ENCODE measurements at places on chromosomes 16 and 17.
A peak's percentile ranks its signal among the peaks of the same experiment; 100 is the strongest.

GRCh38 chr17:27778183-27778582, 22.1 kb downstream of the NOS2 start:
- DNase-seq: no peak

- DNase-seq: peak; percentile 28
Measured at GRCh38 chr16:2213817-2214718, 572 bp downstream of the PGP start.

GRCh38 chr17:39609416-39610025, 1.8 kb upstream of the NEUROD2 start:
- DNase-seq: no peak

DNA sequence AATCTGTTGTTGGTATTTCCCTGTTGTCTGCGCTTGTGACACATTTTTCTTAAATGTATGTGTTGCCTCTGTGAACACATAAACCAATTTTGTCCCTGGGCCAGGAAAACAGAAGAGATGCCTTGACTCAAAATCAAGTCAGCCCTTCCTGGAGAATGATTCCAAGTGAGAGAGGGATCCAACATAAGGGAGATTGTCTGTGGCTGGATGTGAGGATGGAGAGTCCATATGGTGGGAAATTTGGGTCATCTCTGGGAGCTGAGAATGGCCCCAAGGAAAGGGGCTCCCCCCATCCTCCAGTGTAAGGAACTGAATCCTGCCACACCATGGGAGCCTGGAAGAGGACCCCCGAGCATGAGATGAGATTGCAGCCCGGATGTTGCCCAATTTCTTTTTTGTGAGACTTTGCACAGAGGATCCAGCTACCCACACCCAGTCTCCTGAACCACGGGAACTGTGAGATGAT, 13.5 kb downstream of the CRYM start:
- DNase-seq: no peak

- DNase-seq: no peak
Measured at GRCh38 chr17:40284085-40284713, 3.5 kb upstream of the CDC6 start.

DNA sequence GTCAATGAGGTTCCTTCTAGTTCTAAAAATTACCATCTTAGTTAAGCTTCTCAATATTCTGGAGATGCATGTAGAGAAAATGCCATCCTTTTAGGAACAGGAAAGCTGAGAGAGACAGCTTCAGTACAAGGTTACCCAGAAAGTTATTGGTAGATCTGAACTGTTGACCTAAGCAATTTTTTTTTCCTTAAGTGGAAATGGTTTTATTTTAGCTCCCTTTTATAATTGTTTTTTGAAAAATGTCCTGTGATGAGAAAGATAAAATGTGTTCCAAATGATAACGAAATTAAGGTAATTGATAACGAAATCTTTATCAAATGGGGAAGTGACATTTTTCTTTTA, 8.2 kb downstream of the PSMD7 start:
- no peak for DNase-seq

DNA sequence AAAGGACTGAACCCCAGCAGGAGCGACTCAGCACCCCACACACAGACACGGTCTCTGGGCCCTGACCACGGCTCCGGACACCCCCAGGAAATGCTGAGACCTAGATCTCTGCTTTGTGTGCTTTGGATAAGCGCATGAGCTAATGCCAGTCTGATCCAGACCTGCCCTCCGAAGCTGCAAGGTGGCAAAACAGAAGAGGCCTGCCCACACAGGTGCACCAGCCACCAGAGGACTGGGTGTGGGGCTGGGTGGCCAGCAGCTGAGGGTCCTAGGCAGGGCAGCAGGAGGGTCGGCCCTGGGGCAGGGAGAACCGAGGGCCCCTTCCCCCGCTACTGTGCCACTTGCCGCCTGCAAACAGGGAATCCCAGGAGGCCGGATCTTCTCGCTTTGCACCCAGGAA, 30.7 kb upstream of the EIF1 start:
- no peak for DNase-seq

GRCh38 chr16:10077861-10078260, 104.4 kb downstream of the GRIN2A start:
- no peak for DNase-seq

DNA sequence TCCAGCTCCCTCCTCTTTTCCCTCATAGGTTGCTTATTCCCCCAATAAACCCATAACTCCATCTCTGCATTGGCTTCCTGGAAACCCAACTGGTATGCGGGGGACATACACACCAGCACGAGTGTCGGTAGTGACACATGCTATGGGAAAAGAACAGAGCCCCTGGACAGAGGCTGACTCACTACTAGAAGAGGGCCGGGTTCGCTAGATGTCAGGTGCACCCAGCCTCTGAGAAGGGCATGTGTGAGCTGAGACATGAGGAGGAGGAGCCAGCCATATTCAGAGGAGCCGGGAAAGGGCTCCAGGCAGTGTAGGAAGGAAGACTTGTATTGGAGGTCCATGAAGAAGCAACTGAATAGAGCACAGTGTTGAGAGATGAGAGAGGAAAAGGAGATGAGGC, 241.1 kb downstream of the SOX9 start:
- no peak for DNase-seq

DNA sequence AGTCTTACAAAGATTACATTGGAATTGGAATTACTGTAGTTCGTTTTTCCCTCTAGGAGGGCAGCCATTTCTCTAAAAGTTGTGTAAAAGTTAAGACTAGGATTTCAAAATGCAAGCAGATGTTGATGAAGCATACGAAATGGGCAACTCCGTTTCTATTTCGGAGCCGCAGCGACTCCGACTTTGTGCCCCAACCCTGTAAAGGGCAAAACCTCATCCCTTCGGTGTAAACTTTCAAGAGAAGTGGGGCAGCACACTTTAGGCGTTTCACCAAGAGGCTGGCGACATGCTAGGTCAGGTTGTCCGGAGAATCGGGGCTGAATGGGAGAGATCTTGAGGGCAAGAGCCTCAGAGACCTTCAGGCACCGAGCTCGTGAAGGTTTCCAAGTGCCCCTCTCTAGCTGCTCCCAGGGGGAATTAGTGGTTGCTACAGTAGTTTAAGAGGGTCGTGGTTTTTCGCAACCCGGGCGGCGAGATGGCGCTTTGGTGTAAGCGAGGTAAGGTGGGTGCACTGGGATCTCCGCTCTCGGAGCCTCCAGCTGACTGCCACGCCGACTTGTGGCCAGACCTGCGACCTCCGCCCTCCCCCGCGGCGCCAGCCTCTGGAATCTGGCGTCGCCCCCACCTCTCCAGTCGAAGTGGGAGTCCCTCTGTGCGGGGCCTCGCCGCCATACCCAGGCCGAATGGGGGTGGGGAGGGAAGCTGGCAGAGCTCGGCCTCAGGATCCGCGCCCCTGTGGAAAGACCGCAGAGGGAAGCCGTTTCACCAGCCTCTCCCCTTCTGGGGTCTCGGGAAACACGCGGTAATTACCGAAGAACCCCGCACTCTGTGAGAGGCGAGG, 1.0 kb upstream of the HEXIM2 start:
- DNase-seq: peak; percentile 42

GRCh38 chr17:69417545-69418483, 3.3 kb downstream of the MAP2K6 start:
- no peak for DNase-seq

GRCh38 chr16:58727796-58728568, 6.1 kb downstream of the GOT2 start:
- no peak for DNase-seq

DNA sequence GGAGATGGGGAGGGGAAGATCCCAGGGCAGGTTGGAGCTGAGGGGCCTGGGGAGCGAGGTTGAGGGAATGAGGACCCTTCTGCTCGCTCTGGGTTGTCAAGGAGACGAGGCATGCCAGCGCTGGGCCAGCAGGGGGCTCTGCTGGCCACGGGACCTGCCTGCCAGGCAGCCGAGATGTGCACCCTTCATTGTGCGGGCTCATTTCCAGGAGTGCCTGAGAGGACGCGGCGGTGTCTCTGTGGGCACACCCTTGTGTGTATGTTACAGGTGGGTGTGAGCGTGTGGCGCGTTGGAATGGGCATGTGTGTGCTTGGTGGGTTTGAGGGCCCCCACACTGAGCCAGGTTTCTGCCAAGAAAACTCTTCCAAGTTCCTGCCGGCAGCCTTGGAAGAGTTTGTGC, 15.9 kb downstream of the ARHGAP23 start:
- peak; percentile 46 for DNase-seq

- DNase-seq: no peak
Measured at GRCh38 chr16:65388592-65388991, 266.7 kb upstream of the CDH11 start.

Measured in CD4-positive, CD25-positive, alpha-beta regulatory T cell (primary cell).